ENCODE measurements at places on chromosomes 1 and 21.

DNA sequence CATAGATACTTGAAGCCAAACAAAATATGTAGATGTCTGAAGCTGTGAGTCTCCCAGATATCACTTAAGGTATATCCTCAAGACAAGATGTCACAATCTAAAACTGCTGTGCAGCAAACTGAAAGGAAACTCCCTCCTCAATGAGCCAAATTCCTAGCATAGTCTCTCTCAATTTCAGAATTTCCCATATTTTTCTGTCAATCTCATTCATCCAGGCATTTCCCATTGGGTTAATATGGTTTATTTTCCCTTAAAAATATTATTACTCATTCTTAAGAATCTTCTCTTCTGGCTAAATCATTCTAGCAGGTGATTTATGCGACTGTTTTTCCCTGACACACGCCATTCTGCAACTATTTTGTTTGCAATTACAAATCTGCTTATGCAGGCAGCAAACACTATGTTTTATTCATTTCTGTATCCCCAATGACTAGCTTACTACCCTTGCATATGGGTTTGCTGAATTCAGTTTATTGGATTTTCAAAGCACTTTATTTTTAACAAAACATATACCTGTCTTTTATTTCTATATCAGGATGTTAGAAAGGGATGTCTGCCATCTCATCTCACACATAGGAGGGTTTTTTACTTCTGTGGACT is 69.9 kb downstream of the TNFSF4 start:
- no peak for DNase-seq

DNA sequence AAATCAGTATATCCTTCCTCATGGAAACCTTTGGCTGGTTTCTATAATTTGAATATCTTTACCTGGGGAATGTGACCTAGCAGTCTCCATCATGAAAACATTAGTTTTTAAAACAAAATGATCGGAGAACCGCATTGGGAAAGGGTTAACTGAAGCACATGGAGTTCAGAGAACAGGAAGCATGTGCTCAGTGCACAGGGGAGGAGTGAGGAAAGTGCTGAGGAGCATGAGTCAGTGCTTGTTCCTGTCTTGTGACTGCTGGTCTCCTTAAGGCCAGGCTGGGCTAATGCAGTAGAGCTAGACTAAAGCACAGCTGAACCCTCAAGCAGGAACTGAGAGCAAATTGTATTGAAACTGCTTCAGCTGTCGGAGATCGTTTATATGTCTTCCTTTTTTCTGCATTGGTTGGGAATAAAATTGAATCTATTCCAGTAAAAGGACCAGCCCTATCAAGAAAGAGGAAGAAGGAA is 5.8 kb downstream of the IFI16 start:
- peak; percentile 96 for DNase-seq

DNA sequence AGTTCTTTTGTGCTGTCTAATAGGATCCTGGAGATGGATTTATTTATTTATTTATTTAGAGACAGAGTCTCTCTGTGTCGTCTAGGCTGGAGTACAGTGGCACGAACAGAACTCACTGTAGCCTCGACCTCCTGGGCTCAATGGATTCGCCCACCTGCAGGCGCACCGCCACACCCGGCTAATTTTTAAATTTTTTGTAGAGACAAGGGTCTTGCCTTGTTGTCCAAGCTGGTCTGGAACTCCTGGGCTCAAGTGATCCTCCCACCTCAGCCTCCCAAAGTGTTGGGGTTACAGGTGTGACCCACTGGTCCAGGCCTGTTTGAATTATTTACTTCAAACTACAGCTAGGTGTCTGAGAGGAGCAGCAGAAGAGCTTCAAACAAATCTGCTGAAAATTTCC is 9.6 kb upstream of the SPEN start:
- DNase-seq = no peak

DNA sequence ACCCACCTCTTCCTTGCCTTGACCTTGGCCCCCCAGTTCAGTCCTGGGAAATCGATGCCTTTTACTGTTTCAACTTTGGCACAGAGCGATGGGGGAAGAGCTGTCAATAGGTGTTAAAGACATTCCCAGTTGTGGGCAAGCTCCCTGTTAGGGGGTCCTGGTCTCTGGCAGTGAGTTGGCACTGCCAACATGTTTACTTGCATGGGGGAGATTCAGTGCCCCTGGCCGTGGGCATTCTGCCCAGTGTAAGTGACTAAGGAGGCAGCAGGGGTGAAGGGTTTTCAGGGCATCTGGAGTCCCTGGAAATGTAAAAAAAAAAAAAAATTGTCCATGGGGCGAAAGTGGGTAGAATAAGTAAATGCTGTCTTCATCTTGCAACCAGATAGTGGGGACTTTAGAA is 407.0 kb downstream of the PTPRU start:
- no peak for DNase-seq

DNA sequence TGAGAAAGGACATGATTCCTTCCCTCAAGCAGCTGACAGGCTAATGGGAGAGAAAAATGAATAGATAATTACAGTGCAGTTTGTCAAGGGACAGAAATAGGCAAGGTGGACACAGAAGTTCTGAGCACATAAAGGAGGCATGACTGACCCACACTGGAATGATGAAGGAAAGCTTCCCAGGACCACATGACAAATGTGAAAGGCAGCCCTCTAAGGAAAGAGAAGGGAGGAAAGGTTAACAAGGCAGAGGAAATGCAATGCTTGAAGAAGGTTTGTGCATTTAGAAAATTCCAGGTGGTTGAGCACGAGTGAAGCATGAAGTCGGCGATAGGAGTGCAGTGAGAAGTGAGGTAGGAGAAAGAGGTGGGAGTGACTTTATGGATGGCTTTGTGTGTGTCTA is 37.4 kb downstream of the LAMC2 start:
- no peak for DNase-seq

GRCh38 chr1:239125893-239126292 is 260.5 kb upstream of the CHRM3 start:
- DNase-seq = no peak

- no peak for DNase-seq
Observed at GRCh38 chr1:241902391-241903065, 54.5 kb downstream of the EXO1 start.

DNA sequence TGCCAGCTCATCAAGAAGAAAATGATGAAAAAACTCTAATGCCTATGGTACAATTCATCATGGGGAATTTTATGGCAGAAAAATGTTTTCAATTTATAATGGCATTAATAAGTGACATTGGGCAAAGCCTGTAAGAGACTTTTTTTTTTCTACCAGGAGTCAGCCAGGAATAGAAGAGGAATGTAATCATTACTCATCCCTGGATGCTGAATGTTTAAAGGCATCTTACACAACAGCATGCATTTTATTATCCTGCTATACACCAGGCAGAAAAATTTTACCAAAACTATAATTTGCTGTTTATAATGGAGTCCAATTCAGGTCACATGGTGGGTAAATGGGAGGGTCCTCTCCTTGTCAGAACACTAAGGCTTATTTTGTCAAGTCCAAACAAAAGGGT is 189.9 kb upstream of the BEND5 start:
- DNase-seq = no peak

DNA sequence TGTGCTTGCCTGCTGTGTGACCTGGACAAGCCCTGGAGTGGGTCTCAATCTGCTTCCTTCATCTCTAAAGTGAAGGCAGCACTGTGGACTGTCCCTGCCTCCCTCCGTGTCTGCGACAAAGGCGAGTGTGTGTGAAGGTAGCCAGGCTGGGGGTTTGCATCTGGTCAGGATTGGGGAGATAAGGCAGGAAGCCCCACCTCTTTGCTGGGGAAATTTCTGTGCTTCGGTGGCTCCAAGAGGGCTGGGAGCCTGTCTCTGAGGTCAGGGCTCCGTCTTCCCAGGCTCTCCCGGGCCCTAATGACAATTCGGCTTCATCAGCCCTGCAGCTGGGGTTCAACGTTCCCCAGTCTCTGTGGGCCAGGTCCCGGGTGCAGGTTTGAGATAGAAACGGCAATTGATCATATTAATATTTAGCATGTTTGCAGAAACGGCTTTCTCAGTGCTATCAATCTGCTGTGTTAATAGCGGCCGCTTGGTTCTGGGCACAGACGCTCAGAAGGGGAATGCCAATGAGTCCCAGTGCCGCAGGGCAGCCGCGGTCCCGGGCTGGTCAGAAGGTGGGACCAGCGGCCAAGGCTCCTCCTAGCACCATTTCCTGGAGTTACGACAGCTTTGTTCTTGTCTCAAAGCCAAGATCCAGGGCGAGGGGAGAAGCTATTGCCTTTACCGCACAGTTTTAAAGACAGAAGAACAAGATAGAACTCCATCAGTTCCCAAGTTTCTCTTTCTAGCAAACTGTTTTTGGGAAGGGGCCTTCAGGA is 105.7 kb downstream of the PRDM16 start:
- no peak for DNase-seq

GRCh38 chr21:36450511-36450910 is 29.4 kb downstream of the CLDN14 start:
- DNase-seq = peak; percentile 15

- DNase-seq = no peak
Observed at GRCh38 chr1:106995970-106996369, 60.5 kb upstream of the PRMT6 start.

- no peak for DNase-seq
Observed at GRCh38 chr1:158333405-158334155, 2.2 kb upstream of the CD1B start.

DNA sequence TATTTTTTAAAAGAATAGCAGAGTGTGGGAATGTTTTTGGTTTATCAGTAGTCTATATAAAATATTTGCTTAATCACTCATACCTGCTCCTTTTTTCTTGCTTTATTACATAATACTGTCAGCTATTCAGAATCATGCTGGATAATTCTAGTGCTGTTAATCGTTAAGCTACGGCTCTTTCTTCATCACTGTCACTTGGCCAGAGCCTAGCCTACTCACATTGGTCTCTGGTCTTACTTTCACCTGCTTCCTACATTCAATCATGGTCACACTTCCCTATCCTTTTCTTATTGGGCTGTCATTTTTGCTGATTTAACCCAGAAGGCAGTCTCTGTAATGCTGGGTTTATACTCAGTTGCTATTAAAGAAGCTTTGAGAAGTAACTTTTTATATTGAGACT is 2.5 kb downstream of the KLHL20 start:
- DNase-seq = no peak

DNA sequence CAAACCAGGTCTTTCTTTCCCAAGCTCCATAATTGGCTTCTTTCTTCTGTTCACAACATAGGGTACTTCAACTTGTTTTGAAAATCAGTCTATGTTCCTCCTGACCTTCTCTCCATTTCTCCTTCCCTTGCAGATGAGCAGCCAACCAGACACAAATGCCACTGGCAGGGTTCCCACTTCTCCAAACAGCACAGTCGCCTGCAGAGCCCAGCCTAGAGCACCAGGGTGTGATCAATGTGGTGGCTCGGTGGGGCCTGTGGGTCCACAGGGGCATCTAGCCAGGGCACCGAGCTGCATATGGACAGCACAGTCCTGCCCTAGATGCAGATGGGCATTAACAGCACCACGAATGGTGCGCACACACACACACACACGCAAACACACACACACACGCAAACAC is 112.8 kb downstream of the NPHP4 start:
- DNase-seq = no peak

- no peak for DNase-seq
Observed at GRCh38 chr1:46820560-46821060, 21.8 kb downstream of the CYP4B1 start.

GRCh38 chr1:34994878-34995277 is 9.7 kb upstream of the TMEM35B start:
- no peak for DNase-seq

DNA sequence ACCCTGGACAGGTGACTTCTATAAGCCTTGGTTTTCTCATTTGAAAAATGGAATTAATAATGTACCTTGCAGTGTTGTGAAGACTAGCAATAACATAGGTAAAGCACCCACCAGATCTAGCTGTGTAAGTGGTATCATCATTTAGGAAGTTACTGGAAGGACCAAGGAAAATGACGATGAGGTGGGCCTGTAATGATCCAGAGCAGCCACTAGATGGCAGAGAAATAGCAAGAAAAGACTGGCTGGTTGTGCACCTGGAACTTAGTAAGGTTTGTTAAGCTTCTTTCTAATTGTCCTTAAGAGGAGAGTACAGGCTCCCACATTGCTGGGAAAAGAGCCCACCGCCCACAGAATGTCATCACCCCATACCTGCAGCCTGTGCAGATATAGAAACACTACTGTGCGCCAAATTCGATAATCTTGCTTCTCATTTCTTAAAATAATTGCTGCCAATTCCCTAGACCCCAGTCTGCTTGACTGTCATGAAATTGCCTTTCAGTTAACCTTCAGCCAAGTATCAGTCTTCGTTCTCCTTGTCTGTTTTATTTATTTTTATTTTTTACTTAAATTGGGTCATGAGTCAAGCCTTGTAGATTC is 37.2 kb downstream of the WNT4 start:
- DNase-seq = peak; percentile 57

- DNase-seq = no peak
Observed at GRCh38 chr1:155107309-155108264, 20.1 kb upstream of the EFNA1 start.

GRCh38 chr1:235375919-235376605 is 8.8 kb downstream of the TBCE start:
- no peak for DNase-seq

DNA sequence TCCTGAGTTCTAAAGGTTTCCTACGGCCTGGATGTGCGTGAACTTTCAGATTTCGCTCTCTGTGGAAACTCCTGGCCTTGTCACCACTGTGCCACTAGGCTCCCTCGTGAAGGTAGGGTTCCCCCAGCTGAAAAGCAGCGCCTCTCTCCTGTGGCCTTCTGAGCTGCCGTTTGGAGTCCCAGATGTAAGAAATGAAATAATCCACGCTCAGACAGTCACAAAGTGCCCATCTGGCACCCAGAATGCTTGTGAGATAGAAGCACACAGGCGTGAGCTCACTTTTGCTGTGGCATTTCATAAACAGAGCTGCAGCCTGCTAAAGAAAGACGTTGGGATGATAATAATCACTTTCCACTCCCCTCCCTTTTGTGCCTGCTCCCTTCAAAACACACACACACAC is 65.8 kb downstream of the LMO4 start:
- DNase-seq = no peak

GRCh38 chr1:17227358-17227915 is 21.5 kb upstream of the PADI3 start:
- no peak for DNase-seq

DNA sequence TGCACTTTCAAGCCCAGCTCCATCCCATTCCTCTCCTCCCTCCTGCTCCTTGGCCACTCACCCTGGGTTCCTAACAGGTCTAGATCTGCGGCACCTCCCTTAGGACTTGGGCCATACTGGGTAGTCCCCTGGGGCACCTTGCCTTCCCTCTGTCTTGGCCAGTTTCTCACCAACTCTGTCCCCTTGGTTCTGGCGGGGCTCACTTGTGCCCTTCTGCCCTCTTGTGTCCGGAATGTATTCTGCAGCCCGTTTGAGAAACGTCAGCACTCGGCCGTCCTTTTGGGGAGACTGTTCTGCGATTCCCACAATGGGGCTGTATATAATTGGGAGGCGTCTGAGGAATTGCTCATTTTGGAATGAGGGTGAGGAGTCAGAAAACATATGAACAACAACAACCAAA is 162.4 kb downstream of the ZSCAN20 start:
- DNase-seq = peak; percentile 33

GRCh38 chr1:37601441-37601840 is 5.7 kb upstream of the GNL2 start:
- DNase-seq = no peak
